ENCODE measurements at places on chromosomes 12 and 14. TPM values are rescaled to one million over a fixed set of nuclear protein-coding genes. Genes with fewer than 3 reads are reported as not detected.

Gene RHEBL1
- 3.5 TPM for polyA plus RNA-seq

Gene SIX6
- polyA plus RNA-seq, result not detected

Gene GPR84
- polyA plus RNA-seq, result 0.39 TPM

- DNase-seq, result no peak
Measured at GRCh38 chr14:91985008-91985407, 37.5 kb upstream of the FBLN5 start.

- DNase-seq, result peak; percentile 62
Measured at GRCh38 chr14:68814539-68815297, 21.9 kb upstream of the ZFP36L1 start.
